Activated naive CD8-positive, alpha-beta T cell treated with anti-CD3 and anti-CD28 coated beads for 36 hours (primary cell): ENCODE measurements at places on chromosomes 7 and 10.

DNA sequence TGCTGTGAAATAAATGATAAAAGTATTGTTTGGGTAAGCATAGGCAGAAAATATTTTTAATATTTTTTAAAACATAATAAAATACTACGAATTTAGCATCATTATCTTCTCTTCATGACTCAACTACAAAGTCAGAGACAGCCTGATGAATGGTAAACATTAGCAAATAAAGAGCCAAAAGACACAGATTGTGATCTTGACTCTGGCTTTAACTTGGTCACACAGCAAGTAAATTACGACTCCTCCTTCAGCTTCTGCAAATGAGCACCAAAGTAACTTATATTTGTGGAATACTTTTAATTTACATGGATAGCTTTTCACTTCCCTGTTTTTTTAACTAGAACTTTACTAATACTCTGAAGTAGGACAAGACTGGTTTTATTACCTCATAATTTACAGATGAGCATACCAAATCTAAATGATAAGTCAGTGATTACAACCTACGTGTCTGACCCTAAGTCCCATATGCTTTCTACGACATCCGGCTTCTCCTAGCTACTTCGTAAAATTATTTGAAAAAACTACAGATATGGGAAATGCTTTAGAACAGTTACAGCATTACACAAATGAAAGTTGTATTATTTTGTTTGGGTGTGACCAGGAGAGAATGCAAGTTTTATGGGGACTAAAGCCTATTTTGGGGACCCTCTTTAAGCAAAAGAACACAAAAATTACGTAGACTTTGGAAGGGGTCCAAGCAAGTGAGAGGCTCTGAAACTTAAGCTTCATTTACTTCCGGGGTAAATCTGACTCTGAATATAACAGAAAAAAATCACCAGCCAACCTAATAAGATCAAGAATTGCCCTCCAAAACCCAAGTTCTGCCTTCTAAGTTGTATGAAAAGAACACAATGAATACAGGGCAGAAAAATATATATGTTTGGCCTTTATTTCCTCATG lies 133.8 kb downstream of the CPEB3 start:
- no peak for DNase-seq

DNA sequence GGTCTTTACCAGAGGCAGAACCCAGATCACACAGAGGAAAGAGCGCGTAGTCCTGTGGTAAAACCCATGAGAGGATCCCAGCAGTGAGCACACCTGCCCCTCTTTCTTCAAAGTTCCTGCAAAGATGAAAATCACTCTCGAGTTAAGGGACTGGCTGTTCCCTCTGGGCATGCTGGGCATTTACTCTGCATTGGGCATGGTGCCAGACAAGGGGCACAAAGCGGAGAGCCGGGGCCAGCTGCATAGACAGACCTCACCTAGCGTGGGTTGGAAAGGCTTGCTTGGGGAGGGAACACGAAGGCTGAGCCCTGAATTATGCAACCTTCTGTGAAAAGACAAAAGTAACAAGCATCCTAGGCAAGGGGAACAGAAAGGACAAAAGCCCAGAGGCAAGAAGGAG lies 120.0 kb upstream of the TCERG1L start:
- no peak for DNase-seq

- DNase-seq: no peak
These were observed 332.1 kb upstream of the SORCS1 start for GRCh38 chr10:107496594-107496993.

DNA sequence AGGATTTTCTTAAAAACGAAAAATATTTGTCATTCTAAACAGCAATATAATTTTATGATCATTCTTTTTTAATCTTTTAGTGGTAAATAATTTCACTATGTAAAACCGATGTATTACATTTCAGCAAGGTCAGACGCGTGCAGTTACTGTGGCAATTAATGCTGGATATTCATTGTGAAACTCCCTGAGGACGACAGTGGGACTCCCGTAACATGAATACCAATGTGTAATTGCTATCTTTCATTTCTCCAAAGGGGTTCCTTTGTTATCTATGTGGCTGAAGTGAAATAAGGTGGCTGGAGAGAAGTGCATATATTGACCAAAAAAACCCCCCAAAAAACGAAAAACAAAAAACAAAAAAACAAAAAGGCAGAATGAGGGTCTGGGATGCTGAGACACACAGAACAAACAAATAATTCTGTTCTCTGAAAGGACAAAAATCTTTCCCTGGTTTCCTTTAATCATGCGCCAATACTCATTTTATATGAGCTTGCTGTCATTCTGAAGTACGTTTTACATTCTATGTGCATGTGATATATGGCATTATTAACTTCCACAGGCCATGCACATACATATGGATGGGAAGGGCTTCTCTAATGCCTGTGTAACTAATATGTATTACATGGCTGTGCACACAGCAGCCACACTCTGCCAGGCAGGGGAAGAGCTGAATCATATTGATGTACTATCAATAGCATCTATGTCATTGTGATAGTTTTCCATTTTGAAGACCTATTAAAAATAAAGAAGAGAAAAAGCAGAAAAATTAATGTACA lies 161.4 kb downstream of the RAPGEF5 start:
- no peak for DNase-seq

GRCh38 chr10:75477680-75478079 lies 46.3 kb downstream of the LRMDA start:
- no peak for DNase-seq

DNA sequence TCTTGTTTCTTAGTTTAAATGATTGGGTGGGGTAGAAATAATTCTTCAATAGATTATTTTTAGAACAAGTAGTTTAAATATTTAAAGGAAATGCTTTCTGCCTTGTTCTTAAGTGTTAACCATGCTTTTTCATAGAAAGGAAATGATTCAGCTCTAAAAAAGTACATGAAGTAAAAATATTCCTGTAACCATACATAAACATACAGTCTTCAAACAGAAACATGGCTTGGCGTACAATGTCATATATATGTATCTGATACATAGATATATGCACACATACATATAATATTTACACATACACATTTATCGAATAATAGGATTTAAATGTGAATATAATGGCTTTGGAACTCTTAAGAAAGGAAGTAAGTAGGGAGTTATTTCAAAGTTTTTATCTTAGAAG lies 84.4 kb downstream of the RUNDC3B start:
- no peak for DNase-seq

GRCh38 chr10:7980196-7980595 lies 74.3 kb upstream of the GATA3 start:
- DNase-seq: no peak

- DNase-seq: no peak
These were observed 132.0 kb upstream of the AKR1E2 start for GRCh38 chr10:4693967-4694366.

DNA sequence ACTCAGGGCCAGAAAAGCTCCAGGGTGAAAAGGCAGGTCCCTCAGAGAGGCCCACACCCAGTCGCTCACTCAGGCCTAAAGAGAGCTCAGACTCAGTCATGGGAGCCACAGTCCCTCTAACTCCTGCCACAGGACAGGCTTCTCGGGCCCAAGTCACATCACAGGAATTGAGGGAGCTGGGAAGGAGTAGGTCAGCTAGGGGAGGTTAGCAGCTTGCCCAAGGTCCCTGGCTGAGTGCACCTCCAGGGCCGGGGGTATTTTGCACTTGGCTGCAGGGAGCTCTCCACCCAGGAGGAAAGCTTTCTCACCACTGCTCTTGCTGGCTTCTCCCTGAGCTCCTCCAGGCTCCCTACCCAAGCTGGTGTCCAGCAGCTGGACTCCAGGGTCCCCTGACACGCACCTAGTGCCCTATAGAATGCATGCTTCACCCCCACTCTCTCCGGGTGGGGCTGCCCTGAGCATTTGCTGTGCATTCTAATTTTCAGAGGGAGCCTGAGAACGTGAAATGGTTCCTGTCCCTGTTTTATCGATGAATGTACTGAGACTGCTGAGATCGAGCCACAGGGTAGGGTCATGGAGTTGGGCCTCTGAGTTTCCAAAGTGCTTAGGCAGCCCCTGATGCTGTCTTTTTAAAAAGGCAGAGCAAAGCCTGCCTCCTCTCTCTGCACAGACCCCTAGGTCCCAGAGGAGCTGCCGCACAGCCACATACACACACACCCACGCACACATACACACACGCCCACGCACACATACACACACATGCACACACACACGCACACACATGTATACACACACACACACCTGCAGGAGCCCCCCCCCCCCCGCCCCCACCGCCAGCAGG lies 37.9 kb upstream of the RET start:
- DNase-seq: no peak

DNA sequence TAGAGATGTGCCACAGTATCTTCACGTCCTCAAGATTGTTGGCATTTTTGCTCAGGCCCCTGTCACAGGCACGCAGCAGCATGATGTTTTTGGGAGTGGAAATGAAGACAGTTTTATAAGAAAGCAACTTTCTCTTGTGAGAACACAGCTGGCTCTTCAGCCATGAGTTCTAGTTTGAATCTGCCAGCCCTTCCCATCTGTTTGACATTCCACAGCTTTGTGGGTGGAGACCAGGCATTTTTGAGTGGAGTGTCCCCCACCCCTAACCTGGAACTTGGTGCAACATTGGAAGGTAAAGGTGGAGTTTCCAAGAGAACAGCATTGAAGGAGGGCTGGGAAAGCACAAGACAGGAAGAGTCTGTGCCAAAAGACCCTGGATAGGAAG lies 253.1 kb upstream of the IGFBP3 start:
- DNase-seq: no peak

GRCh38 chr7:120586571-120586970 lies 271.4 kb downstream of the TSPAN12 start:
- no peak for DNase-seq

GRCh38 chr7:43462836-43463235 lies 120.1 kb upstream of the STK17A start:
- DNase-seq: no peak

DNA sequence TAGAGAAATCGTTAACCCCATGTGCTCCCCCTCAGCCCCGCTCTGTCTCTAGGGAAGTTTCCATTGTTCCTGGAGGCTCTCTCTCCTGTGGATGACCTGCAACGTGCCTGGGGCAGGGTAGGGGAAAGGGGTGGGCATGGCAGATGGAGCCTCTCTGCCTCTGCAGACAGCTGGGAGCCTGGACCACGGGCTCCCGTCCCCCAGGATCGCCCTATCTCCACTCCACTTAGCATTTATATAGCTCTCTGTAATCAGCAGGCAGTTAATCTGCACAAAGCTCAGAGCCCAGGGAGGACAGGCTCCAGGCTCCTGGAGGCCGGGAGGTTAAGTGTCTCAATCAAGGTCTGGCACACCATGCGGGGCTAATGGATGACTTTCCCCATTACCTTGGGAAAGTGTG lies 369.7 kb downstream of the PLXNA4 start:
- DNase-seq: no peak

DNA sequence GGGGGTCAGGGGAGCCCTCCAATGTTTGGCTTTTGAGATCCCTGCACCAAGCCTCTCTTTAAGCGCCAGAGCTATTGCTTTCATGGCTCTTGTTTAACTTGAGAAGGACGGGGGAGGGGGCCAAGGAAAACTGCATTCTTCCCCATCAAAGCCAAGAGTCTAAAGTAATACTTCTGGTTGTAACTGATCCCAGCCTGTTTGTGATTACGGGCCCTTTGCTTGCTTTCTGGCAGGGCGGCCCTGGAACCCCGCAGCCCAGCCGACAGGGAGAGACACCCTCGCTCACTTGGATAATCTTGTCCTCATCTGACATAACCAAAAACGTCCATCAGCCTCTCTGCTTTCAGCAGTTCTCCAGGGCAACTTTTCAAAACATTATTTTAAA lies 154.7 kb downstream of the NEURL1 start:
- DNase-seq: no peak

- DNase-seq: peak; percentile 51
These were observed at the start of gene GPR37 for GRCh38 chr7:124765401-124766352. Gene GPR37 (minus strand): TSS chr7:124765792. CDS start chr7:124764976, 816 bp downstream.

GRCh38 chr10:124222318-124222987 lies 129.1 kb upstream of the CHST15 start:
- no peak for DNase-seq

GRCh38 chr7:26090927-26091519 lies 61.0 kb upstream of the NFE2L3 start:
- no peak for DNase-seq

DNA sequence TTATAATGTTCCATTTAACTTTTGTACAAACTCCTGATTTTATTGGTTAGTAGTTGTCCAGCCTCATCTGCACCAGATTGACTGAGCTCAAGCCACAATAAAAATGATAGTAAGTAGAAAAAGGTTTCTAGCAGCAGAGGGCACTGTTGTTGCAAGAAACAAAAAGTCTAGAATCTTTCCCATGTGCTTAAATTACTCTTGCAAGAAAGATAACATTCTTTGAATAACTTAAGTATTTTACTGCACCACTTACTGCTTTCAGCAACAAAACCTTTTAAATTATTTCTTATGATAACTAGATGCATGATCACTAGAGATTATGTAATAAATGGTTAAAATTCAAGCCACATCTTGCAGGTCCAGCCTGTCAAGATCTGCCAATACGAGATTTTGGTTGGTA lies 27.0 kb downstream of the LMOD2 start:
- DNase-seq: no peak

DNA sequence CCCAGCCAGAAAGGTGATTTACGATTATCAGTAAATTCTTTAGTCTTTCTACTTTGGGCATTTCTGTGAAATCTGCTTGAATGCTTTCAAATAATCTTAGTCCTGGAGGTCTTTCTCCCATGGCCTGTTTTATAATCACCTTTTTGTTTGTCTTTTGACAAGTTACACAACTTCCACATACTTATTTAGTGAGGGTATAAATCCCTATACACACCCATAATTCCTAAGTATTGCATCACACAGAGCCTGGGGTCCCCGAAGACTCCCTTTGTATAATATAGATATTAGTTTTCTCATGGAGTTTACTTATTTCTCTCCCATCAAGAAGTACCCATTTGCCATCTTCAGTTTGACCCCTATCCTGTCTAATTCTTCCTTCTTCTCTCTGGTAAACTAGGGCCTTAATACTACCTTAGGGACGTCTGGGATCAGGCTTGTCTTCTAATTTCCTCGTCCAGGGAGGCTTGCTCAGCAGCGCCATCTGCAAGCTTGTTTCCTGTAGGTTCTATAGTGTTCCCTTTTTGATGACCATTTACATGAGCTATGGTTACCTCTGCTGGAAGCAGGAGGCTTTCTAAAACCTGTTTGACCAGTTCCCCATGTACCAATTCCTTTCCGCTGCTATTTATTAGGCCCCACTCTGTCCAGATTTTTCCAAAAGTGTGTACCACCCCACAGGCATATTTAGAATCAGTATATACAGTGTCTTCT lies 8.1 kb downstream of the DNAH11 start:
- DNase-seq: no peak
